ENCODE measurements at places on chromosomes 12 and 14. TPM values are rescaled to one million over a fixed set of nuclear protein-coding genes. Genes with fewer than 3 reads are reported as not detected.

TMTC1 gene
- total RNA-seq: 0.63 TPM

DCN gene
- not detected for total RNA-seq

DNA sequence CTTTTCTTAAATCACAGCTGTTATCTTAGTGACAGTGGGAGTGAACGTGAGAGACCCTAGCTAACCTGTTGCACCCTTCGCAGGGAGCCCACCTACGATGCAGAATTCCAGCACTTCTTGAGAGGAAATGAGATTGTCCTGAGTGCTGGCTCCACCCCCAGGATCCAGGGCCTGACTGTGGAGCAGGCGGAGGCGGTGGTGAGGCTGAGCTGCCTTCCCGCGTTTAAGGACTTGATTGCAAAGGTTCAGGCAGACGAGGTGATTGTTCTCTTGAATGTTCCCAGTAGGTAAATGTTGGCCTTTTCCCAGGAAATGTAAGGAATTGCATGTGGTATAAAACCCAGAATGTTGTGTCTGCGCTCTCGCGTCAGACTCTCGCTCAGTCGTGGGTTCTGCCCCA is 46.7 kb downstream of the HSP90AA1 start:
- H3K27me3 ChIP-seq: no peaks in the 10 kb centered on the region
- H3K36me3 ChIP-seq: peaks cover 84% of the 10 kb centered on the region
- H3K27ac ChIP-seq: no peak overlapping the region
- no peaks in the 10 kb centered on the region for H3K4me1 ChIP-seq
- DNase-seq: no peak
- H3K4me3 ChIP-seq: no peak overlapping the region

- no peaks in the 10 kb centered on the region for H3K4me1 ChIP-seq
- no peaks in the 10 kb centered on the region for H3K27me3 ChIP-seq
- H3K36me3 ChIP-seq: no peaks in the 10 kb centered on the region
- H3K27ac ChIP-seq: no peak overlapping the region
Observed at GRCh38 chr12:30329281-30329680, 366.4 kb downstream of the IPO8 start.

GRCh38 chr14:47715330-47715729 is 39.9 kb upstream of the MDGA2 start:
- H3K27me3 ChIP-seq: no peaks in the 10 kb centered on the region
- H3K4me1 ChIP-seq: no peaks in the 10 kb centered on the region
- no peak overlapping the region for H3K4me3 ChIP-seq
- no peak for DNase-seq

DNA sequence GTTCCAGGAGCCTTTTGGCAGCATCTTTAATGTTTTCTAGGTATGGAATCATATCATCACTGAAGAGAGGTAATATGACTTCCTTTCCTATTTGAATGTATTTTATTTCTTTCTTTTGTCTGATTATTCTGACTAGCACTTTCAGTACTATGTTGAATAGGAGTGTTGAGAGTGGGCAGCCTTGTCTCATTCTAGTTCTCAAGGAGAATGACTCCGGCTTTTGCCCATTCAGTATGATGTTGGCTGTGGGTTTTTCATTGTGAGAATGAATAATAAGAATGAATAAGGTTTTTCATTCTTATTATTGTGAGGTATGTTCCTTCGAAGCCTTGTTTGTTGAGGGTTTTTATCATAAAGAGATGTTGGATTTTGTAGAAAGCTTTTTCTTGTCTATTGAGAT is 98.9 kb downstream of the GPHN start:
- no peak overlapping the region for H3K4me3 ChIP-seq
- no peak for DNase-seq
- peaks cover 14% of the 10 kb centered on the region for H3K4me1 ChIP-seq
- H3K27me3 ChIP-seq: peaks cover 3% of the 10 kb centered on the region

Measured in activated CD4-positive, alpha-beta memory T cell treated with anti-CD3 and anti-CD28 coated beads, Interleukin-2, amount 10 ng/mL, durations not matched to agents 7 days and 5 days (primary cell).